ENCODE measurements at places on chromosomes 5 and 9. TPM values are rescaled to one million over a fixed set of nuclear protein-coding genes. Genes with fewer than 3 reads are reported as not detected.

Gene ARHGEF37
- 2.0 TPM for total RNA-seq

DNA sequence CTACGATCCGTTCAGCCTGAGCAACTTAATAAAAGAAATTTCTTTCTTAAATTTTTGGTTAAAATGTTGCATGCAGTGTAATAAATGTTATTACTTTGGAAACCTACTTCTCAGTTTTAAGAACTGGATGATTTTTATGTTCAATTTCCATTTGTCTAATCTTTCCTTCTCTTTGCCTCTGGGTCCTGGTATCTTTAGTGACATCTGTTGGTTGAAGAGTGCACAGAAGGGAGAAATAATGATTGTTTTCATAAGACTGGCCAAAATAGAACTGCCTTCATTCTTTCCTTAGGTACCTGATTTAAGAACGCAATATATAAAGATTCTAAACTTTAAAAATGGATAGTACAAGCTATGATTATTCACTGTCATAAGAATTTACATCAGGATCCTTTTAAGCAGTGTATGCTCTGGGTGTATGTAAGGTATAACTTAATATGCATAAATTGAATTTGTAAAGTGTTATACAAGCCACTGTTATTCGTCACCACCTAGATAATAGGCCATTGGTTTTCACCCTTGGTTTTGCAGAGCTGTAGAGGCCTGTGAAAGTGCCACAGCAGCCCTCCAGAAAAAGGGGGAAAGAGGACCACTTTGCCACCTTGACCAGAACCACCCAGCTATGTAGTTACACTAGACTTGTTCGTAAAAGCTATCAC lies 82.8 kb upstream of the TLX3 start:
- DNase-seq, result no peak

DNA sequence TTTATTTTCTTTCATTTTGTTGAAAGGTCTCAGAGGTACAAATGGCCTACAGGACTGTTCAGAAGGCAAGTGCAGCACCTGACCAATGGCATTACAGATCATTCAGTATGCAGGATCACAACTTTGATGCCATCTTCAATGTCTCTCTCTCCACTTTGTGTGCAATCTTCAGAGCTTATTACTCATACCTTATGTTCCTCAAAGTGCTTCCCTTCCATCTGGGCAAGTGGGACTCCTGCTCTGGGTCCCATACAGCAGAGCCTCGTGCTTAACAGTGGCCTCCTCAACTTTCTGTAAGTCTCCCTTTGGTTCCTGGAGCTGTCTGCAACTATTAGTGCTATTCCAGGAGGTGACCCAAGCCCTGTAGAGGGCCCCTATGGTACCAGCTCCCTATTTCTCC lies 358.4 kb upstream of the RPS23 start:
- DNase-seq, result no peak

- DNase-seq, result no peak
These were observed 544.0 kb downstream of the ACTL7B start for GRCh38 chr9:108311745-108312144.

- peak; percentile 57 for DNase-seq
These were observed 85.0 kb downstream of the PSD2 start for GRCh38 chr5:139880416-139881142.

DNA sequence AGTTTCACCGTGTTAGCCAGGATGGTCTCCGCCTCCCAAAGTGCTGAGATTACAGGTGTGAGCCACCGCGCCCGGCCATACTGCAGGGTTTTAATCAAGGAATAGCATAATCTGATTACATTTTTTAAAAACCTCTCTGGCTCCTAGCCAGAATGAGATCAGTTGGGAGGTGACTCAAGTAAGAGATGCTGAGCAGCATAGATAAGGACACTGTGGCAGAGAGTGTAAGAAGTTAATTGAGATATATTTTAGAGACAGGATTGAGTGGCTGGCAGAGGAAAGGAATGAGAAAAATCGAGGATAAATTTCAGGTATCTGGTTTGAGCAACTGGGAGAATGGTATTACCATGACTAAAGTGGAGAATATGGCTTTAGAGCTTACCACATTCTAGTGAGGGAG lies 7.3 kb upstream of the RIGI start:
- DNase-seq, result no peak

- peak; percentile 21 for DNase-seq
These were observed 253.2 kb downstream of the CDH18 start for GRCh38 chr5:19734776-19735175.

Data from hepatocyte (in vitro differentiated cells).